ENCODE measurements at places on chromosomes 13 and 19. TPM values are rescaled to one million over a fixed set of nuclear protein-coding genes. Genes with fewer than 3 reads are reported as not detected.

ZNF570 gene
- 12.4 TPM for total RNA-seq

ZNF418 gene
- total RNA-seq, result 5.1 TPM

POU4F1 gene
- not detected for total RNA-seq

MEIS3 gene
- 8.3 TPM for total RNA-seq

TMEM147 gene
- total RNA-seq, result 93.1 TPM

MATK gene
- total RNA-seq, result not detected

SIGLEC12 gene
- total RNA-seq, result under 0.01 TPM

SIGLEC10 gene
- not detected for total RNA-seq

TMEM255B gene
- total RNA-seq, result 2.9 TPM

PGLYRP1 gene
- total RNA-seq, result not detected

All from osteoblast (primary cell).